Neural progenitor cell (in vitro differentiated cells): ENCODE measurements at places on chromosomes 3 and 15. TPM values are rescaled to one million over a fixed set of nuclear protein-coding genes. Genes with fewer than 3 reads are reported as not detected.

DNAH12 gene
- 0.02 and 0.03 TPM in 2 replicates for total RNA-seq

DTWD1 gene
- total RNA-seq = 48.6 and 66.0 TPM in 2 replicates

GRCh38 chr15:59148153-59148833, 43.3 kb downstream of the CCNB2 start:
- no peaks in the 10 kb centered on the region for H3K27me3 ChIP-seq
- peaks cover 9% of the 10 kb centered on the region for H3K4me1 ChIP-seq
- no peak overlapping the region for H3K4me3 ChIP-seq
- no peak overlapping the region for H3K27ac ChIP-seq

- no peak overlapping the region for H3K27ac ChIP-seq
- no peak overlapping the region for H3K4me3 ChIP-seq
- no peak for DNase-seq
- peaks cover 5% of the 10 kb centered on the region for H3K4me1 ChIP-seq
- no peaks in the 10 kb centered on the region for H3K27me3 ChIP-seq
Observed at GRCh38 chr15:48592221-48592731, 53.2 kb downstream of the FBN1 start.

DNA sequence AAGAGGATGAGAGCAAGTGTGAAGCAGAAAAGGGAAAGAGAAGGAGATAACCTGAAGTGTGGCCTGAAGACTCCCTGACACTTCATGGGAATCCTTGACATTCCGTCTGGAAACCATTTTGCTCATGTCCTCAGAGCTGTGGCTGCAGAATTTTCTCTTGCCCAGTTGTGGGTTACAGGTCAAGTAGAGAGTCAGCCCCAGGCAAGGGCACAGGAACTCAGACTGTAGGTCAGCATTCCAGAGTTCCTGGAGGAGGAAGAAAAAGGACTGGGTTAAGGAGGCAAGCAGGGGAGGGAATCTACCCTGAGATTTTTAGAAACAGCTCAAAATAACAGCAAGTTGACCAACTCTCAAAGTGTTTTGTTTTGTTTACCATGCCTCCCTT, 4.1 kb upstream of the THSD4 start:
- no peak overlapping the region for H3K27ac ChIP-seq
- H3K27me3 ChIP-seq = peaks cover 19% of the 10 kb centered on the region
- DNase-seq = no peak
- peaks cover 18% of the 10 kb centered on the region for H3K4me1 ChIP-seq
- H3K4me3 ChIP-seq = no peak overlapping the region
